ENCODE measurements at places on chromosomes 13 and 19.

DNA sequence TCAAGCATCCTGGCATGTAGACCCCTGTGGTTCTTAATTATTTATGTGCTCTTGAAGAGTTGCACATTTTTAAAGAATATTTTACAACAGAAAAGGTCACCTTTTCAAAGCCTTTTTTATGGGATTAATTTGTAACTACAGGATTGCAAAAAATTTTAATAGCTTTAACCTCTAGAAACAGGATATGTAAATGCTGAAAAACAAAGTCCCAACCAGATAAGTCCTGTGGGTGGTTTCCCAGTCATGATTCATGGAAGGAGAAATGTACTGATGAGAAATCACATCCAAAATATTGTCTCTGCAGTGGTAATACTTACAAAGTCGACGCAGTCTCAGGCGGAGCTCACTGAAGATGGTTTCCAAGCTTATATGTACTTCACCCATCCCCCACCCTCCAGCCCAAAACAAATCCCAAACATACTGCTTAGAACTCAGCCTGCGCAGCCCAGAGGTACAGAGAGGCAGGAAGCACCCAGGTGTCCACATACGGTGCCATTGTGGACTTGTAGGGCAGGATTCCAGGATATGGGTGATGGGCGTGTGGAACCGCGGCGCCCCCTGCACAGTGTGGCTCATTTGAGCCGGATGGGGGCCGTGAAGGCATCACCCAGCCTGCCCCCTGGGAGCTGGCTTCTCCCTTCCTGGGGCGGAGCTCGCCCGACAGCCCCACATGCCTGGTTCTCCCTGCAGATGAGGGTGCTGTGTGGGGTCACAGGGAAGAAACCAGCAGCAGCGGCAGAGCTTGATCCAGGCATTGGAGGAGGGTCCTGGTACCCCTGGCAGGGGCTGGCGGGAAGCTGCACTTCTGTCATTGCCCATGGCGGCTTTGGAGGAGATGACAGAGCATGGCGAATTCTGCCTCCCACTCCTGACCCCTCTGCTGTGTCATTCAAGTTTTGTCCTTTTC is 101.2 kb downstream of the ATP11A start:
- no peak for DNase-seq

DNA sequence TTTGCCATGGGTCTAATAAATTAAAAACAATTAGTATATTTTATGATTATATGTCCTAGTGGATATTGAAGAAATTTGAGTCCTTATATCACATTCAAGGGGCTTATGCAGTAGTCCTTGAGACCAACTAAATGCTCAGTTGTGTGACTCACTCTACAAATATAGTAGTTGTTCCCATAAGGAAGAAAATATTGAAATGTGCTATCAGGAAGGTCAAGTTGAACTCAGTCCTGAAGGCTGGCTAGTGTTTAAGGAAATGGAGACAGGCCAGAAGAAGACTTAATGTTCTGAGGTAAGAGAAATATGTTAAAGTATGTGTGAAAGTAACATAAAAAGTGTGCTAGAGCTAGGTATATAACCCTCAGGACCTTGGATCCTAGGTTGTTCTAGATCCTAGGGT is 766.1 kb upstream of the GPC6 start:
- DNase-seq: no peak

- no peak for DNase-seq
Measured at GRCh38 chr13:29943273-29943672, 92.9 kb upstream of the UBL3 start.

DNA sequence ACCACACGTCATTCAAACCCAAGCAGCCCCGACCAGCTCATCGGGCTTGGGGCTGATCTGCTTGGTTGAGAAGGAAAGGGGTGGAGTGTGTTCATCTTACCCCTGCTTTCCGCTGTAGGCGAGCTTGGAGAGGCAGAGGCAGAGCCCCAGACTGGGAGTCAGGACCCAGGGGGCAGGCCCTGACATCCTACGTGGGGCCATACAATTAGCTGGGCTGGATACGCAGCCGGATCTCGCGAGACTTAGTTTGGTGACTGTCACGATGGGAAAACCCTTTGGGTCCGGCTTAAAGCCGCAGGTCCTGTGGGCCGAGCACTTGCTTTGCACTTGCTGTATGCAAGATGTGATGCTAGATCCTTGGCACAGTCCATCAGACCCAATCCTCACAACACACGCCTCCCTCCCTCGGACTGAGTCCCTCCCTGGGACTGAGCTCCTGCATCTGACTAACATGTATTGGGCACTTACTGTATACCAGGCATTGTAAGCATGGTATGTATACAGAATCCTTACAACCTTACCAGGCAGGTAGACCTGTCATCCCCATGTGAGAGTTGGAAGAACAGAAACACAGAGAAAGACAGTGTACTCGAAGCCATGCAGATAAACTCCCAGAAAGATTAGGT is 3.7 kb downstream of the CEACAM16 start:
- no peak for DNase-seq

DNA sequence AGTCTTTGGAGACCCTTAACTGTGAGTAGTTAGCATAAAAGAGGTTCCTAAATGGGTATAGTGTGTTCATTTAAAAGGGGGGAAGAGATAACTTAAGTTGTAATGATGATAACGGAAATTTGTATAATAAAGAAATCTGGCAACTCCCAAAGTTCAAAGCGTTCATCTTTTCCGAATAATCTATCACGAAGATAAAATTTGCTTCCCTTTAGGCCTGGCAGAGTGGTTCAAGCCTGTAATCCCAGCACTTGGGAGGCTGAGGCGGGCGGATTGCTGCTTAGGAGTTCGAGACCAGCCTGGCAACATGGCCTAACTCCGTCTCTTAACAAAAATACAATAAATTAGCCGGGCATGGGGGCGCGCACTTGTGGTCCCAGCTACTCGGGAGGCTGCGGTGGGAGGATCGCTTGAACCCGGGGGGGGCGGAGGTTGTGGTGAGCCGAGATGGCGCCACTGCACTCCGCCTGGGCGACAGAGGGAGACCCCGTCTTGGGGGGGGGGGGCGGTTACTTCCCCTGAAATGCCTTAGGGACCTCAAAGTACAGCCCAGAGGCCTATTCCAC is 934 bp downstream of the N4BP2L2 start:
- DNase-seq: no peak

DNA sequence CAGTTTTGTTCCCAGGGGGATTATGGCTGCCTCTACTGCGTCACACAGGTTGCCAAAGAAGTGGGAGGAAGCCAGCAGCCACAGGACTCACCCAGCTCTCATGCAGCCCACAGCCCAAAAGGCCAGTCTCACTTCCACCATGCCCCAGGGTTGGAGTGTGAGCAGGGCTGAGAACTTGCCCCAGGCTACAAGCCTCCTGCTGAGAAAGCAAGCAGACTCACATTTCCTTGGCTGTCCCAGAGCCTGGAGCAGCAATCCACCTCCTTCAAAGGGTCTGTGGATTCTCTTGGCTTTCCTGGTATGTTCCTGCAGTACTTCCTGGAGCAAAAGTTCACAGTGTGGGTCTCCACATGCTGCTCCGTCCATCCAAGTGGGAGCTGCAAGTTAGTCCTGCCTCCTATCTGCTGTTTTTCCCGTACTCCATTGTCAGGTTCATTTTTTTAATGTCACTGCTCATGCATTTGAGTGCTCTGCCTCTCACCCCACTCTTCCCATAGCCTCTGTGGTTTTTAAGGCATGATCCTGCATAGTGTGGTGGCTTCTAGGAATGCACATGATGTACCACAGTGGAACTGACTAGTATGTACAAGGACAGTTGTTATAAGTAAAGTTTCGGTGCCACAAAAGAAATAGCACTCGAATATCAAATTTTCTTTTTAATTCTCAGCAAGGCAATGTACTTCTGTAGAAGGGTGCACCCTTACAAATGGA is 56.2 kb upstream of the ARHGEF7 start:
- DNase-seq: no peak

GRCh38 chr13:22027566-22027965 is 356.7 kb downstream of the FGF9 start:
- DNase-seq: no peak

DNA sequence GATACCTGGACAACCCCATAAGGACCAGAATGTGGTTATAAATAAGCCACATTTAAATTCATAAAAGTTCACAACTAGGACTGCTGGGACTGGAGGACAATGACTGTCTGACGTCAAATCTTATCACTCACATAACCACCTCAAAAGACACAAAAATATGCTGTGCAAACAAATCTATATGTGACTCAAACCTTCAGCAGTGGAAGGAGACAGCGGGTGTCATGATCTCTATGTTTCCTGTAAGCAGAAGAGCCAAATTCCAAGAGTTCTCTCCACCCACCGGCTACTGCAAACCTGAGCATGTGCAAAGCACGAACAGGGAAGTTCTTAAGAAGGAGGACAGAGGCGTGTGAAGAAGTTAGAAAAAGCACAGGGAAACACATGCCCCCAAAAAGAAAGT is 113.2 kb downstream of the MYCBP2 start:
- no peak for DNase-seq

DNA sequence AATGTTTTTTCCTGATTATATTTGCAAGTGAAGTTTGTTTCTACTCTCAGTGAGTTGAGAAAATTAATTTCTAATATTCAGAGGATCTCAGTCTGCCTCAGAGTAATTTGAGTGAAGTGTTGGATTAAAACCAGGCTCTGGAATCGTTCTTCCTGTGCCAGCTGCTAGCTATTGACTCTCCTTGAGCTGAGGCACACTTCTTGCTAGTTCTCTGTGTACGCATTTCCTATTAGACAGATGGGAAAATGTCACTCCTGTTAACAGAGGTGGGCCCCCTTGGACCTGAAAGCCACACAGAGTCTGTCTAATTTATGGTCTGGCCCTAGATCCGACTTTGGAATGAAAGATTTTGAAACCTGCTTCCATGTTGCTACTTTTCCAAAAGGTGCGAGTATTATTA is 107.6 kb upstream of the RNF113B start:
- no peak for DNase-seq

Data from stimulated activated CD4-positive, alpha-beta T cell treated with anti-CD3 and anti-CD28 coated beads, Interleukin-1b, Interleukin-23, amount 100 ng/mL, for 1 hour (primary cell).